ENCODE measurements at places on chromosomes 1 and 21. TPM values are rescaled to one million over a fixed set of nuclear protein-coding genes. Genes with fewer than 3 reads are reported as not detected.

- DNase-seq = peak; percentile 12
These were observed 9.8 kb downstream of the PDZK1IP1 start for GRCh38 chr1:47179988-47180563.

- no peak for DNase-seq
These were observed 46.1 kb upstream of the ABCG1 start for GRCh38 chr21:42172596-42173483.

DNA sequence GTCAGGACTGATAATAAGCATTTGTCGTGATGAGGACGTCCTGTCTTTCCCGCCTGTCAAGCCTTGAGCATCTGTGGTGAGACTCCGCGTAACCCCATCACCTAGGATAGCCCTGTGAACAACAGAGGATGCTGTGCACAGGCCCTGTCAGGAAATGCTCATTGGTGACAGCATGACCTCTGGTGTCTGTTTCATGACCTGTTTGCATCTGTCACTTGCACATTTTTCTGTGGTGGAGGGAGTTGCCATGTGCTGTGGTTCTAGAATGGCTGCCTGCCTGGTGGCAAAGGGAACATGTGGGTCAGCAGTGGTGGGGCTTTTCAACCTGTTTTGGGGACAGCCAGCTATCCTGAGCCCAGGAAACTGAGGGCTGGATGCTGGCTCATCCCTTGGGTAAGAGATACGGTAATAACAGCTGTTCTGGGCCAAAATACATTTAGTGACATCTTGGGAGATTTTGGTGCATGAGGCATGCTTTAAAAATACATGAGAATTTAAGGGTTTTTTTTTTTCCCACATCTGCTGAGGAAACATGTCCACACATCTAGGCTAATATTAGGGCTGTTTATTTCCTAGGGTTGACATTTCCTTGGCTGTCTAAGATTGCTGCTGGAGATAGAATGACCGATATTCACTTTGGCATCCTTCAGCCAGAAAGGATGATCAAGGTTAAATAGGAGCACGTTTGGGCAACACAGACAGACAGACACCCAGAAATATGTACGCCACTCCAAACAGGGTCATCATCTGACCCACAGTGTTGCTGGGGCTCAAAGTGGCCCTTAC is 52.9 kb downstream of the KCNC4 start:
- peak; percentile 26 for DNase-seq

GRCh38 chr1:153540394-153541361 is at the start of gene S100A5:
S100A5 (minus strand) TSS chr1:153540934; CDS start chr1:153540191, 743 bp downstream.
- DNase-seq = peak; percentile 73

The AHDC1 gene
- total RNA-seq = 18.9 TPM

The NEK2 gene
- total RNA-seq = 47.5 TPM

All from activated CD4-positive, alpha-beta memory T cell treated with anti-CD3 and anti-CD28 coated beads, Interleukin-2, amount 10 ng/mL, durations not matched to agents 7 days and 5 days (primary cell).